ENCODE measurements at places on chromosomes 2 and 18. TPM values are rescaled to one million over a fixed set of nuclear protein-coding genes. Genes with fewer than 3 reads are reported as not detected.

INO80D gene
- total RNA-seq, result 20.8 TPM

REEP1 gene
- total RNA-seq, result 2.4 TPM

KYNU gene
- 2.8 TPM for total RNA-seq

SERPINB10 gene
- not detected for total RNA-seq

CCDC74A gene
- 1.6 TPM for total RNA-seq

SPDYA gene
- total RNA-seq, result not detected

RAB6C gene
- total RNA-seq, result not detected

CAMKMT gene
- total RNA-seq, result 33.0 TPM

MSTN gene
- 0.70 TPM for total RNA-seq

FOXI3 gene
- not detected for total RNA-seq

HAAO gene
- 15.7 TPM for total RNA-seq

SERPINB7 gene
- not detected for total RNA-seq

PDCD1 gene
- total RNA-seq, result 1.6 TPM

ST8SIA3 gene
- total RNA-seq, result 0.09 TPM

LRRC30 gene
- not detected for total RNA-seq

GPR39 gene
- 9.1 TPM for total RNA-seq

TNS1 gene
- total RNA-seq, result 156 TPM

PAIP2B gene
- total RNA-seq, result 10.7 TPM

SCTR gene
- 0.54 TPM for total RNA-seq

EFR3B gene
- total RNA-seq, result 0.83 TPM

DYTN gene
- total RNA-seq, result not detected

KLHL41 gene
- total RNA-seq, result not detected

CYP27C1 gene
- total RNA-seq, result 0.13 TPM

PLCD4 gene
- total RNA-seq, result not detected

BCL2 gene
- total RNA-seq, result 18.9 TPM

TYMS gene
- 6.7 TPM for total RNA-seq

FOXD4L1 gene
- not detected for total RNA-seq

SULT1C2 gene
- total RNA-seq, result 4.0 TPM

RTTN gene
- 22.1 TPM for total RNA-seq

ZSWIM2 gene
- not detected for total RNA-seq

CNTNAP5 gene
- not detected for total RNA-seq

PLEK gene
- total RNA-seq, result 1.9 TPM

ERBB4 gene
- total RNA-seq, result 0.09 TPM

ABHD1 gene
- total RNA-seq, result 2.8 TPM

RNU2-63P gene
- total RNA-seq, result not detected

DSG3 gene
- total RNA-seq, result 11.4 TPM

PEX13 gene
- 49.7 TPM for total RNA-seq

ORC2 gene
- 29.5 TPM for total RNA-seq

Measured in Peyer's patch (tissue), 4 donors.